ENCODE measurements at places on chromosomes 7 and 10. TPM values are rescaled to one million over a fixed set of nuclear protein-coding genes. Genes with fewer than 3 reads are reported as not detected.

DNA sequence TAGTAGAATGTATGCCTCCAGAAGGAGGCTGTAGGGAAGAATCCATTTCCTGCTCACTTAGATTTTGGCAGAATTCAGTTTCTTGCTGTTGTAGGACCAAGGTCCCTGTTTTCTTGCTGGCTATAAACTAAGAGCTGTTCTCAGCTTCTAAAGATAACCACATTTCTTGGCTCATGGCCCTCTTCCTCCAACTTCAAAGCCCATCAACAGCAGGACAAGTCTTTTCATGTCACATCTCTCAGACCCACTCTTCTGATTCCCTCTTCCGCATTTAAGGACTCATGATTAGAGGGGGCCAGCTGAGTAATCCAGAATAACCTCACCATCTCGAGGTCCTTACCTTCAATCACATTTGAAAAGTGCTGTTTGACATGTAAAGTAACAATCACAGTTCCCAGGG is 8.2 kb upstream of the LSM8 start:
- H3K4me1 ChIP-seq: no peaks in the 10 kb centered on the region
- no peaks in the 10 kb centered on the region for H3K27me3 ChIP-seq
- no peak for DNase-seq
- no peaks in the 10 kb centered on the region for H3K36me3 ChIP-seq

GRCh38 chr7:43431020-43431595 is 151.8 kb upstream of the STK17A start:
- no peaks in the 10 kb centered on the region for H3K4me1 ChIP-seq
- no peak overlapping the region for H3K4me3 ChIP-seq
- no peak overlapping the region for H3K27ac ChIP-seq
- H3K27me3 ChIP-seq: no peaks in the 10 kb centered on the region

- H3K4me1 ChIP-seq: peaks cover 17% of the 10 kb centered on the region
- H3K36me3 ChIP-seq: no peaks in the 10 kb centered on the region
- peak; percentile 87 for DNase-seq
- H3K27me3 ChIP-seq: no peaks in the 10 kb centered on the region
- no peak overlapping the region for H3K27ac ChIP-seq
These were observed 164.0 kb downstream of the MGMT start for GRCh38 chr10:129631006-129631405.

DNA sequence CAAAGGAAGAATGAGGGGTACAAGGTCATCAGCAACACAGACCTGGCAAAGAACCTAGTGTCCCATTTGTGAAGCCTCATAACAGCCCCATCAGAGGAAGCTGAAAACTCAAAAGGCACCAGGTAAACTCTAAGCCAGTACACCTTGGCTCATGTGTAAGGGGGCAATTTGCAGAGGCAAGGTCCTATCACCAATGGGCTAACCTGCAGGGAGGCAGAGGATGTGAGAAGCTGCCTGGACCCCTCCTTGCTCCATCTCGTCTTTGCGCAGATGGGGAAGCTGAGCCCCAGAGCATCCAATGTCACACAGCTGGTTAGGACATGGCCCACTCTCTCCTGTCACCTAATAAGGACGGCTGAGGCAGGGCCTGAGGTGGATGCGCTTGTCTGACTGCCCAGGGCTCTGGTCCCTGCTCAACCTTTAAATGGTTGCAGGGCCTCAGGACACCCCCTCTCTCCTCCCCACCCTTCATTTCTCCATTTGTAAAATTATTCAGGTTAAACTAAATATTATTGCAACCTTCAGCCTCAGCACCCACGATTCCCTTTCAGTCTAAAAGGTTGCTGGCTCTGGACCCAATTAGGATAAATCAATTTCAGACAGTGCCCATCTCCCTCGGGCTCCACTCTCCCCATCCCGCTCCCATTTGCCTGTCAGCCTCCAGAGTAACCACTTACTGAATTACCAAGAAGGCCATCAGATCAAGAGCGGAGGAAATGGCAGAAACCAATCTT is 135.3 kb downstream of the OAT start:
- no peaks in the 10 kb centered on the region for H3K36me3 ChIP-seq
- no peak overlapping the region for H3K4me3 ChIP-seq
- no peak overlapping the region for H3K27ac ChIP-seq
- H3K4me1 ChIP-seq: no peaks in the 10 kb centered on the region

The WDFY4 gene
- 0.36 TPM for total RNA-seq

The RASA4B gene
- 3.3 TPM for total RNA-seq

DNA sequence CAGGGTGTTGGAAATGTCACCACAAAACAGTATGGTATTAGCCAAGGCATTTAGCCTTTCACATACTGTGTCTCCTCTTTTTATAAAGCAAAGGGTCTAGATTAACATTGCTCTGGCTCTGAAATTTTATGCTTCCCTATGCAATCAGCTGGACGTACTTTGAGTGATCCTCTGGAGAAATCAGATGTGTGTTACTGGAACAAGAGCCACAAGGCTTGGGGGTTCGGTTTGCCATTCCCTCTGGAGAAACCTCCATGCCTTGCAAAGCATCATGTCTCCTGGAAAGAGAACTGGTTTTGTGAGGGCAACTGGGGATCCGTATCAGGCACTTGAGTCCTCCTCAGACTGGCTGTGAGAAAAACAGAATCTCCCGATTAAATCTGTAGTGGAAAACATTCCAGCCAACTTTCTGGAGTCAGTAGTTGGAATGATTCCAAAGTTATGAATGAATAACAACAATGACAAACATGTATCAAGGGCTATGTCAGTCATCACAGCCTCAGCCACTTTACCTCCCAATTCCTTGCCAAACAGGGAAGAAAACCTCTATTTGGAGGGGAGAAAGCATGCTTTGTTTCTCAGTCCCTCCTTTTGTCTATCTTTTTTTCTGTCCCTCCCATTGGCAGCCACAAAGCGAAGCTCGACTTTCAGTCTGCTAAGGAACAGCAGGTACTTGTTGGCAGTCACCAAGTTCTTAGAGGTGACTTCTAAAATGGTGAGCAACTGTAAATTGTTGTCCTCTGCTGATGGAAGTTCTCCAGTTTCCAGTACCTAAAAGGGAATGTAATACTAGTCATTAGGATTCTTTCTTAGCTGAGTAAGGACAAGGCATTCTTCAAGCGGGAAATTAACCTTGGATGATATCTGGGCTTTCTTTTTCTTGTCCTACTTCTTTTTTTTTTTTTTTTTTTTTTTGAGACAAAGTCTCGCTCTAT is 864.8 kb upstream of the AUTS2 start:
- H3K36me3 ChIP-seq: no peaks in the 10 kb centered on the region
- no peaks in the 10 kb centered on the region for H3K27me3 ChIP-seq
- H3K4me1 ChIP-seq: peaks cover 9% of the 10 kb centered on the region
- H3K4me3 ChIP-seq: no peak overlapping the region
- DNase-seq: no peak

GRCh38 chr10:78776756-78777155 is 292.0 kb upstream of the ZMIZ1 start:
- no peaks in the 10 kb centered on the region for H3K36me3 ChIP-seq
- H3K27ac ChIP-seq: no peak overlapping the region
- H3K27me3 ChIP-seq: peaks cover 2% of the 10 kb centered on the region
- no peaks in the 10 kb centered on the region for H3K4me1 ChIP-seq

The PDE6C gene
- total RNA-seq: not detected

GRCh38 chr10:68496072-68496471 is 24.3 kb upstream of the DNA2 start:
- no peak for DNase-seq
- H3K4me3 ChIP-seq: no peak overlapping the region
- no peaks in the 10 kb centered on the region for H3K27me3 ChIP-seq
- H3K27ac ChIP-seq: no peak overlapping the region
- peaks cover 34% of the 10 kb centered on the region for H3K36me3 ChIP-seq

DNA sequence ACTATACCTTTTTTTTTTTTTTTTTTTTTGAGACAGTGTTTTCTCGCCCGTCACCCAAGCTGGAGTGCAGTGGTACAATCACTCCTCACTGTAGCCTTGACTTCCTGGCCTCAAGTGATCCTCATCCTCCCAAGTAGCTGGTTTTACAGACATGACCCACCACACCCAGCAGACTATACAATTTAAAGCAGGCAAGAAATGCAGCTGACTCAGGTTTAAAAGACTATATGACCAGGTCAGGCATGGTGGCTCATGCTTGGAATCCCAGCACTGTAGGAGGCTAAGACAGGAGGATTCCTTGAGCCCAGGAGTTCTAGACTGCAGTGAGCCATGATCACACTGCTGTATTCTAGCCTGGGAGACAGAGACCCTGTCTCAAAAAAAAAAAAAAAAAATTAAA is 89.5 kb upstream of the AUTS2 start:
- H3K36me3 ChIP-seq: no peaks in the 10 kb centered on the region
- no peak overlapping the region for H3K27ac ChIP-seq
- DNase-seq: no peak

DNA sequence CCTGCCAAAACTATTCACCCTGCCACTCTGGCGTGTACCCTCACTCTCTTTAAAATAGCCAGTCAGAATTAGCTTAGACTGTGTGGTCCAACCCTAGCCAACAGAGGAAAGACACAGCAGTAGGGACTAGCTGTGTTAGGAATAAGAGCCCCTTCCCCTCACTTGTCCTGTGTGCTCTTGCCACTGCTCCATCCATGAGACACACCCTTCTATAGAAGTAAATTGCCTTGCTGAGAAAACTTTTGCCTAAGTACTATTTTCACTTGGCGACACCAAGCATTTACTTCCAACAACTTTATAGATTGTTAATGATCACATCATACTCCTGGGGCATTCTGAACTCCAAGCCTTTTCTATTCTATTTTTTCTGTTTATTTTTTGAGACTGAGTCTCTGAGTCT is 170.2 kb upstream of the TRIM24 start:
- no peaks in the 10 kb centered on the region for H3K36me3 ChIP-seq
- no peak overlapping the region for H3K4me3 ChIP-seq
- no peaks in the 10 kb centered on the region for H3K27me3 ChIP-seq
- H3K4me1 ChIP-seq: no peaks in the 10 kb centered on the region
